ENCODE measurements at places on chromosomes 16 and 17.

DNA sequence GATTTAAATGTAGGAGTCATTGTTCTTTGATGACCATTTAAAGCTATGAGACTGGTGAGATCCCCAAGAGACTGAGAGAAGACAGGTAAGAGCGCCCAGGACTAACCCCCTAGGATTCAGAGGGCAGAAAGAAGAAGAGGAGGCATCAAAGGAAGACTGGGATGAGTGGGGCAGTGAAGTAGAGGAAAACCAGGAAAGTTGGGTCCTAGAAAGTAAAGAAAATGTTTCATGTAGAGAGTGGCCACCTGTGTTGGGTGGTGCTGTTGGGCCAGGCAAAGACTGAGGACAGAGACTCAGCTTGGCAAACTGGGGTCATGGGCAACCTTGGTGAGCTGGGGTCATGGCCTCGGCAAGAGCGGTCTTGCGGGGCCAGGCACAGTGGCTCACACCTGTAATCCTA, 1.3 kb upstream of the HAP1 start:
- no peak for DNase-seq

- DNase-seq, result no peak
Measured at GRCh38 chr16:56282451-56282850, 91.2 kb downstream of the GNAO1 start.

- DNase-seq, result no peak
Measured at GRCh38 chr17:14205992-14206461, 30.6 kb downstream of the CDRT15 start.

DNA sequence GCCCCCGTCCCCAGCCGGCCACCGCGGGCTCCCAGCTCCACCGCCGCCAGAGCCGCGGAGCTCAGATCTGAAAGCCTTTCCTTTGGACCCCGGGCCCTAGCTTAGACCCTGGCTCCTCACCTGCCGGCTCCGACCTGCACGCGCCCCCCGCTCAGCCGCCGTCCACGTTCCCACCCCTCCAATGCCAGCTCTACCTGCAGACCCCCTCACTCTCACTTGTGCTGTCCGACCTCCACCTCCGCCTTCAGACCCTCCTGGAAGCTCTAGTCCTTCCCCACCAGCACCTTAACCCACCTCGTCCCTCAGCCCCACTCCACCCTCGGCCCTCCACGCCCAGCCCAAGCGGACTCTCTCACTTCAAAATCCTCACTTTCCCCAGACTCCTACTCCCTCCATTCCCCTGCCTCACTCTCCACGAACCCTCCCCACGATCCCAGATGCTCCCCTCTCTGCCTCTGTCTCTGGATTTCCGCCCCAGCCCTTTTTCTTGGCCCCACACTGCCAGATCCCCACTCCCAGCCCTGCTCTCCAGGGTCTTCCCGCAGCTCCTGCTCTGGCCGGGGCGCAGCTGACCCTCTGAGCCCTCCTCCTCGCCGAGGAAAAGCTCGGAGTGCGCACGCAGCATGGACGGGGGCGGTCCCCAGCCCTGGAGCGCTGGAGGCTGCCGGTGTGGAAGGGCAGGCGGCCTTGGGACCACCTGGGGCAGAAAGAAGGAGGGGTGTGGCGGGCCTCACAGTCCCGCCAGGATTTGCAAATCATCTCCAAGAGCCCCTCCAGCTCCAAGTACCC, at the start of gene TMEM114:
Gene TMEM114 (minus strand): TSS at position 612 of the 789 bp plus-strand sequence. CDS start 673 bp downstream, outside the sequence.
- DNase-seq, result no peak

- no peak for DNase-seq
Measured at GRCh38 chr17:16214190-16215001, 938 bp downstream of the NCOR1 start.

DNA sequence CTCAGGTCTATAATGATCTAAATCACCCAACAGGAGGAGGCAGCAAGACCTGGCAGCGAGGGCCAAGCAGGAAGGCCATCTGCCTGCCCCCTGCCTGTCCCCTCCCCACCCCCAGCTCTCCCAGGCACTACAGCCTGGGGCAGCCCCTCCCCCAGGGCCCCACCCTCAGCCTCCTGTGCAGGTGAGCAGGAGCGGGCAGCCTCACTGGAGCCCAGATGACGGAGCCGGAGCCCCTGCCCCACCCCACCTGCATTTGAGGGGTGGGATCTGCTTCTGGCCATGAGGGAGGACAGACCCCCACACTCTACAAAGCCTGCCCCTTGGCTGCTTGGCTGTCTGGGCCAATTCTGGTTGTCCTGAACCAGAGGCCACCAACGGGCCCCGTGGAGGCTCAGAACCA, 12.4 kb upstream of the BAHCC1 start:
- DNase-seq, result no peak

DNA sequence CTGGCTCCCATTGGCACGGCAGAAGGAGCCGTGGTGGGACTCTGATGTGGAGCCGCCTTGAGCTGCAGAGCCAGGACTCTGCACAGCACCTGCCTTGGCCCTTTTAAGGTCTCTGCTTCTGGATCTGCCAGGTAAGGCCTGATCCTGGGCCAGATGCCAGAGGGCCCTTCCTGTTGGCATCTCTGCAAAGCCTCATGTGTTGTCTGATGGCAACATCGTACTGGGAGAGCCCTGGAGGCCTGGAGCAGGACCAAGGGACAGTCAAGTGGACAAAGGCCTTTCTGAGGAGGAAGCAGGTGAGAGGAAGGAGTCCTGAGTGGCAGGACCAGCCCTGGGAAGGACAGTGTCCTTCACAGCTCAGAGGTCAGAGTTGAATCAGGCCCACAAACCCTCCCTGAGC, 26.1 kb downstream of the SOCS1 start:
- DNase-seq, result no peak

- peak; percentile 95 for DNase-seq
Measured at GRCh38 chr17:8922451-8922850, 43.1 kb downstream of the PIK3R5 start.

DNA sequence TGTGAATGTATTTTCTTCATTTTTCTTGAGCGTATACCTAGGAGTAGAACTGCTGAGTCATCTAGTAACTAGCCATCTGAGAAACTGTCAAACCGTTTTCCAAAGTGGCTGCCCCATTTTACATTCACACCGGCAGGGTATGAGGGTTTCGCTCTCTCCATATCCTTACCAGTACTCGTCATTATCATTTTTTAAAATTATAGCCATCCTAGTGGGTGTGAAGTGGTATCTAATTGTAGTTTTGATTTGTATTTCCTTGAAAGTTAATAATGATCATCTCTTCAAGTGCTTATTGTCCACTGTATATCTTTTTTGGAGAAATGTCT, 6.0 kb downstream of the RNF157 start:
- DNase-seq, result no peak

- DNase-seq, result peak; percentile 33
Measured at GRCh38 chr17:10557422-10557821, 8.0 kb upstream of the MYH2 start.

DNA sequence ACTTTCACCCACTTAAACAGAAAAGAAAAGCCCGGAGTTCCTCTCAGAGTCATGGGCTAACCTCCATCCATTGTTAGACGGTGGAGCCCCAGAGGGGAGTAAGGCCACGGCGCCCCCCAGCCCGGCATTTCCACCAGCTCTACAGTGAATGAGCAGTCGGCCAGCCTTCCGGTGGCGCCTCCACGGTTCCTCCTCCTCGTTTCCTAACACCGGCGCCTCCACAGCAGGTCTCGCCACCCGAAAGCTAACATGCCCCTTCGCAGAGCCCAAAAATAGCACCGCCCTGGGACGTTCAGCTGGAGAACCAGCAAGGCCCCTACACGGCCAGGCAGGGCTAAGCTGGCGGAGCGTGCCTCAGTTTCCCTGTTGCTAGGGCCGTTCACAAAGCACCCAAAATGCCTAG, 858 bp downstream of the MMD start:
- no peak for DNase-seq

DNA sequence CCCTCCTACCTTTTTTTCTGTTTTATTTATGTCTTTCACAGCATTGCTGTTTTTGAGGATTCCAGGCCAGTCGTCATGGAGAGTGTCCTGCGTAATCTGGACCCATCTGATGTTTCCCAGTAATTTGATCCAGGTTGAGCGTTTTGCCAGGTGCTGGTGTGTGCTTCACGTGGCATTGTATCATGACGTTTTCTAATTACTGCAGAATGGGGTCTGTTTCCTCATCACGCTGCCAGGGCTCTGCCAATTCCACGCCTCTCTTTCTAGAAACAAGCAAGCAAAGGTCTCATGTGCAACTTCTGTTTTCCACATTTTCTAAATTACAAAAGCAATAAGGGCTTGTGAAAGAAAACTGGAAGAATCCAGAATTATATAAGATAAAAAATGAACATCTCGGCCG, 28.3 kb upstream of the BHLHA9 start:
- peak; percentile 46 for DNase-seq
